ENCODE measurements at places on chromosomes 11 and 22.

DNA sequence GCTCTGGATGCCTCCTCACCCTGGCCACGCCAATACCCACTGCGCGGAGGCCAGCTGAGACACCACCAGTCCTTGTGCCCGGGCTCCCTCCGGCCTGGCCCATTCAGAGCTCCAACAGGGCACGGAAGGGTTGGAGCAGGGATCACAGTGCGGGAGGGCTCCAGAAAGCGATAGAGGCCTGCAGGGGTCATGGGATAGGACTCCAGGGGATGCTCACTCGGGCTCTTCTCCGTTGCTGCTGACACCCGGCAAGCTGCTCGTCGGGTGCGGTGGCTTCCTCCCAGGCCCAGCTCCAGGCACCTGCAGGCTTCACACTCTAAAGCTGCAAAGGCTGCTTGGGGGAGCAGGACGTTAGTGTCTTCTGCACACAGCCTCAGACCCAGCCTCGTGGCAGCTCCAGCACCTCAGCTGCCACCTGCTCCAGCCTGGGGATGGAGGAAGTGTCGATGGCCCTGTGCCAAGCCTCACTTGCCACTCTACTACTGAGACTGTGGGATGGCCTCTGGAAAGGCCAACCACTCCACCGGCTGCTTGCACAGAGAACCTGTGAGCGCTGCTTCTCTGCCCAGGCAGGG lies 10.6 kb downstream of the WNT7B start:
- peak; percentile 91 for DNase-seq

- no peak for DNase-seq
These were observed 8.0 kb downstream of the MRTFA start for GRCh38 chr22:40628354-40629042.

GRCh38 chr22:27853424-27853823 lies 51.9 kb upstream of the MN1 start:
- DNase-seq = no peak

DNA sequence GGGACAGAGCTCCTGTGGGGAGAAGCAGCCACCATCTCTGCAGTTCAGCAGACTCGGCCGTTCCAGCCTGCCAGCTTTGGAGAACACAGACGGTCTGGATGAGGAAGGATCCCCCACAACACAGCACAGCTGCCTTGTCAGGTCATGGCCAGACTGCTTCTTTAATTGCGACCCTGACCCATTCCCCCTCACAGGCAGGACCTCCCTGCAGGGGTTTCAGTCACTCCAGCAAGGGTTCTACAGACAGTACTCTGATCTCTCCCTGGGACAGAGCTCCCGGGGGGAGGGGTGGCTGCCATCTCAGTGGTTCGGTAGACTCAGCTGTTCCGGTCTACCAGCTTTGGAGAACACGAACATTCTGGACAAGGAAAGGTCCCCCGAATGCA lies 173.5 kb downstream of the TTC28 start:
- no peak for DNase-seq

DNA sequence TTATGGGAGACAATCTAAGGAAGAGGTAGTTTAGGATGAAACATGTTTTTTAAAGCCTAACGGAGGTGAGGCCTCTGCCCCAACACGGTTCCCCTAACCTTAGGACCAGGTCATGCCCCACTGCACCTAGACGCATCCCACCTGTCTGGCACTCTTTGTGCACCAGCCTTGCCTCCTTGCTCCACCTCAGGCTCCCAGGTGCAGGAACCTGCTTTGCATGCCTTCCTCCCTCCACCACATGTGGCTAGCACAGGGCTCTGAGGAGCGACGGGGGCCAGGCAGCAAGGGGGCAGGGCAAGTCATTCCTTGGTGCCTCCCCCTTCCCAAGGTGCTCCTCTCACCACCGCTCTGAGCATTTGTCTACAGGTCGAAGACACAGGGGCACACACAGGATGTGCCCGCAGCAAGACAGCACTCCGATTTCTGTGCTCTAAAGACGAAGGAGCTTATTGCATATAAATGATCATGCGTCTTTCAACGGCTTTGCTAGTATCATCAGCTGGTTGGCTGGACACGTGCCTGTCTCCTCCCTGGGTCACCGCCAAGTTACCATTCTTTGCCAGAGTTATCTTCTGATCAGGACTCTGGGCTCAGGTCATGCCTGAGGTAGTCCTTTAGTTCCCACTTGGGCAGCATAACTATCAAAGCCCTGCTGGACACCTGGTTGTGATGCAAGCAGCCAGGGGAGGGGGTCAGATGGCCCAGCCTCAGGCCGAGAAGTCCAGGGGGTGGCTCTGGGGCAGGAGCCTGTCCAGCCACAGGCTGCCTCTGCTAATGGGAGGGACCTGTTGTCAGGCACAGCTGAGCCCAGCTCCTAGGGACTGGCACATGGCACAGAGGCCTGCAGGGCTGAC lies 172.0 kb upstream of the NTM start:
- no peak for DNase-seq

DNA sequence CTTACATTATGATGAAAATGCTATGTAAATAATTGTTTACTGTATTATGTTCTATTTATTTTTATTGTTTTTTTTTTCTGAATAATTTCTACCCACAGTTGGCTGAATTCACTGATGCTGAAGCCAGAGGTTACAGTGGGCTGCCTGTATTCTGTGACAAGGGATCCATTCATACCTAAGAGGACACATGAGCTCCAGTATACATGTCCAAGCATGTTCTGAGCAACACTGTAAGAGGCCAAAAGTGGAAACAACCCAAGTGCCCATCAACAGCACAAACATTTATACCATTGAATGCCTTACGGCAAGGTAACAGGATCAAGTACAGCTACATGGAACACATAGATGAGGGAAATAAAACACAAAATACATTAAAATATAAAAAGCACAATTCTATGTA lies 1.4 kb upstream of the SRSF8 start:
- no peak for DNase-seq

DNA sequence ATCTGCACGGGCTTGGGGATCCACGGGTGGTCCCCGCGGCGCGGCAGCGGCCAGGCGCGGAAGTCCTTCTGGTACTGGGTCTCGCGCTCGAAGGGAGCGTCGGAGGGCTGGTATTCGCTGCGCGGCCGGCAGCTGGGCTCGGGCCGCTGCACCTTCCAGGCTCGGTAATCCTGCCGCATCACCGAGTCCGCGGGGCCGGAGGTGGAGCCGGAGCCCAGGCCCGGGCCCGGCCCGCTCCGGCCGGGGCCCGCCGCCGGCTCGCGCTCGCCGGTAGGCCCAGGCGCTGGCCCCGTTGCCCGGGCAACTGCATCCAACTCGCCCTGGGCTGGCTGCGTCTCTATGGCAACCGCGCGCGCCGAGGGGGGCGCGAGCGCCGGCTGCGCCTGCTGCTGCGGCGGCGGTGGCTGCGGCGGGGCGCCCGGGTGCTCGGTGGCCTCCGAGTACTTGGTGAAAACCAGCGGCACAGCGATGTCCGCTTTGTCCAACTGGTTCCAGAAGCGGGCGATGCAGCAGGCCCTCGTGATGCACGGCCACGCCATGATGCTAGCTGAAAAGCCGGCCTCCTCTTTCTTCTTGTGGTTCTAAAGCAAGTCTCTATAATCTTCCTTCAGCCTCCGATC lies 897 bp downstream of the MAP6 start:
- DNase-seq = no peak

GRCh38 chr11:60977836-60978235 lies 6.4 kb downstream of the CD6 start:
- no peak for DNase-seq

- DNase-seq = peak; percentile 80
These were observed 6.3 kb upstream of the KDELR3 start for GRCh38 chr22:38461414-38462081.

GRCh38 chr11:110130642-110131238 lies 37.5 kb downstream of the ZC3H12C start:
- DNase-seq = no peak

DNA sequence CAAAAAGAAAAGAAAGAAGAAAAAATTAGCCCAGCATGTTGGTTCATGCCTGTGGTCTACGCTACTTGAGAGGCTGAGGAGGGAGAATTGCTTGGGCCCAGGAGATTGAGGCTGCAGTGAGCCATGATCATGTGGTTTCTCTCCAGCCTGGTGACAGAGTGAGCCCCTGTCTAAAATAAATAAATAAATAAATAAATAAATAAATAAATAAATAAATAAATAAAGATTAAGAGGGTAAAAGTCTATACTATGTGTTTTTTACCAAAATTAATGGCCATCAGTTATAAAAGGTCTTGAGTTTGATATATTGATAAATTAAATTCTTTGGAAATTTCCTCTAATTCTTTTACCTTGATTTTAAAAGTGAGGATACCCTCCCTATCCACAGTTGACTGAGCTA lies 25.2 kb upstream of the DEPDC7 start:
- DNase-seq = no peak

DNA sequence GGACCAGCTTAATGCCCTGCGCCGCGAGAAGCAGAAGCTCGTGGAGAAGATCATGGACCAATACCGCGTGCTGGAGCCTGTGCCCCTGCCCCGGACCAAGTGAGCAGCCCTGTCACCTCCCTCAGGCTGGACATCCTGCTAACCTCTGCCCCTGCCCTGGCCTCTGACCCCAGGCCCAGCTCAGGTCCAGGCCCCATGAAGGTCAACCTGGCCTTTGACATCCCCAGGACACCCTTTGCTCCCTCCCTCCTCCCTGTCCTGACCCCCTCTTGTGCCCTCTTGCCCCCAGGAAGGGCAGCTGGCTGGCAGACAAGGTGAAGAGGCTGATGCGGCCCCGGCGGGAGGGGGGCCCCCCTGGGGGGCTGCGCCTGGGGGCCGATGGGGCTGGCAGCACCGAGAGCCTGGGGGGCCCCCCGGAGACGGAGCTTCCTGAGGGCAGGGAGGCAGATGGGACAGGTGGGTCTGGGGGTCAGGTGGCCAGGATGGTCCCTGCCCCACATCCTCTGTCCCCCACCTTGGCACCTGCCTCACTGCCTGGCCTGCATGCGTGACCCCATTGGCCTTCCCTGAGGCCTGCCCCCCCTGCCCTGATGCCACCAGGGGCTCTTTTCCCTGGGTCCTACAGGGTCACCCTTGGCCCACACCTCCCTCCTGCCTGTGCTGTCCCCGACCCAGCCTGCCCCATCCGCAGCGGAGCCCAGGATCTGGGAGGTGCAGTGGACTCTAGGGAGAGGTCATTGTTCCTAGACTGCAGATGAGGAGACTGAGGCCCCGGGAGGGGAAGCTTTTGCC lies 5.1 kb upstream of the RPS6KA4 start:
- no peak for DNase-seq

GRCh38 chr22:33381531-33382406 lies 323.6 kb upstream of the SYN3 start:
- DNase-seq = no peak

DNA sequence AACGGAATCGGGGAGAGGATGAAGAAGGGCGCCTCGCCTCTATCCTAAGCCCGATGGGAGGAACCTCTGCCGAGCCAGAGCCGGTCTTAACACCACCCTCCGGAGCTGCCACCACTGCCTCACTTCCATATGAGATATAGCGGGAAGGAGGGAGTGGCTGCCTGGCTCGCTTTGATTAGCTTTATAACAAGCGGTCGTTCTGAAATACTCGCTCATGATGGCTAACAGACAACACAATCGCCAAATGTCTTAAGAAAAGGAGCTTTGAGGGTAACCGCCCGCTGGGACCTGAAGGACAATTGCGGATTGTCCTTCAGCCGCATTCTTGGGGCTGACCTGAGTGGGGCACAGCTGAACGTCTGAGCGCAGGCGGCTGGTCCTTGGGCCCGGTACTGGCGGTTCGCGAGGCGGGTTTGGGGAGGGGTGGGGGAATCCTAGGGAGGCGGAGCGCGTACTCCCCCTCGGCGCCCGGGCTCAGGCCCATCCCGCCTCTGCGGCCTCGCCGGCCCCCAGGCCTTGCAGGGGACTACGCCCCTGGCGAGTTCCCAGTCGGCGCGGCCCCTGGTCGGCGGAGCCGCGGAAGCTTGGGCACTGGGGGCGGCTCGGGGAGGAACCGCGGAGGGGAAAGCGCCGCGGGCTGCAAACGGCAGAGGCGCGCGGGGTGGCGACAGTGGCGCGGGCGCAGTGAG lies at the start of gene PLAAT5:
TSS of gene PLAAT5 (minus strand) at position 617 of the 689 bp plus-strand sequence. CDS start at position 484, 133 bp downstream.
- no peak for DNase-seq

GRCh38 chr11:74978041-74978440 lies 10.7 kb upstream of the NEU3 start:
- no peak for DNase-seq

DNA sequence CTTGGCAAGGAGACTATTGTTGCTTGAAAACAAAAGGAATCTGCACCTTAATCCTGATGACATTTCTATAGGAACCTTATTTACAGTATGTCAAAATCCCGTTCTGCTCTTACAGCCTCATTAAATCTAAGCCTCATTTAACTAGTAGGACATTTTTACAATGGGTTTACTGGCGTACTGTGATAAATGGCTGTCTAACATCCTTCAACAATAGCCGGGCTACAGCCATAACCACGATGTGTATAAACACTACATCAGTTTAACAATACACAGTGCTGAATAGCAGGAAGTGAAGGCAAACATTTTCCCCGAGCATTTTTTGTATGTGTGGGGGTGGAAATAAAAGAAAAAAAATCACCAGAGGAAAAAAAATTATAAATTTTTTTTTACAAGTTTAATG lies 131.2 kb downstream of the ARL14EP start:
- DNase-seq = no peak

- DNase-seq = no peak
These were observed 32.8 kb upstream of the CTSD start for GRCh38 chr11:1796413-1797011.

DNA sequence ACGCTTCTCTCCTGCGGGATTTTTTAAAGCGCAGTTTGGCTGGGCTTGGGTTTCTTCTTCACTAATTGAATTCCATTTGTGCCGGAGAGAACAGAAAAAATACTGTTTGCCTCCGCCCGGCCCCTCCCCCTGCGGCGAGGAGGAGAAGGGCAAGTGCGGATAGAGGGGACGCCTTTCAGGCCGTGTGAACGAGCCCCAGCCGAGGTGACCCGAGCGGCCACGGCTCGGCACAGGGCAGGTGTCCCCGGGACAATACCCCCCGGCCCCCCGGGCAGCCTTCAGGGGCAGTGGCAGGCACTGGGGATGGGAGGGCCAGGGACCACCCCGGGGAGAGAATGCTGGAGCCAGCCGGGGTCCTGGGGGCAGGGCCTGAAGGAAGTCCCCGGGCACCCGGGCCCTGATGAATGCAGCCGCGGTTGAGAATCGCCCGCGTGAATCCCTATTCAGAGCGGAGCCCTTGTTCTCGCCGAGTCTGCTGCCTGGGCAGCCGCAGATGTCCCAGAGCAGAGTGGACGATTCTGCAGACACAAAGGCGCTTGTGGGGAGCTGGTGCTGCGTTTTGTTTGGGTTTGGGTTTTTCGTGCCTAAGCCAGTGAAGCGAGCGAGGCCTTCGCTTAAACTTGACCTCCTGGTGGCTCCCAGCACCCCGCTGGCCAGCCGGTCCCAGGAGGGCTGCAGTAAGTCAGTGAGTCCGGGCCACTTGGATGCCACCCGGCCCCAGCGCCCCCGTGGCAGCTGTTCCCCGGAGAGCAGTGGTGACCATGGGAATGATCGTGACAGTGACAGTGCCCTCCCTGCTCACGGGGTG lies 96.0 kb downstream of the WNT7B start:
- no peak for DNase-seq

Measured in DND-41 (cell line).